C1 segment of cervical spinal cord (tissue), 14 donors: ENCODE measurements at places on chromosomes 16 and 17.
A peak's percentile ranks its signal among the peaks of the same experiment; 100 is the strongest.

- DNase-seq, result peak; percentile 56
Observed at GRCh38 chr17:6473128-6473767, 29.0 kb downstream of the PIMREG start.

DNA sequence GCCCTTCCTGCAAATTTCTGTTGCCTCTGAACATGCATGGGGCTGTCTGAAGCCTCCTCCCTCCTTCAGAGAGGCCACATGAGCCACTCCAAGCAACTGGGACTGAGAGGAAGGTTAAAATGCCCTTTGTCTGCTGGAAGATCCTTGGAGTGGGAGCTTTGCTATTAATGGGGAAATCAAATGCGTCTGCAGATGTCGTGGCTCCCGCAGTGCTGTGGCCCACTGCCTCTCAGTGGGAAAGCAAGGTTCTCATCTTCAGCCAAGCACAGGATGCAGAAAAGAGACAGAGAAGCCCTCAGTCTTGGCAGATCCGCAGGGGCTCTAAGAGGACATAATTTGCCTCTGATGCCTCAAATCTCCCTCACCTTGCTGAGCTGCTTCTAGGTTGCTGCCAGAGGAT, 34.8 kb downstream of the PEMT start:
- no peak for DNase-seq

GRCh38 chr17:74805591-74805991, 29.4 kb upstream of the NAT9 start:
- peak; percentile 38 for DNase-seq

- no peak for DNase-seq
Observed at GRCh38 chr16:10485698-10486382, 94.6 kb downstream of the EMP2 start.

- DNase-seq, result no peak
Observed at GRCh38 chr17:73305845-73306836, 5.7 kb downstream of the CDC42EP4 start.

DNA sequence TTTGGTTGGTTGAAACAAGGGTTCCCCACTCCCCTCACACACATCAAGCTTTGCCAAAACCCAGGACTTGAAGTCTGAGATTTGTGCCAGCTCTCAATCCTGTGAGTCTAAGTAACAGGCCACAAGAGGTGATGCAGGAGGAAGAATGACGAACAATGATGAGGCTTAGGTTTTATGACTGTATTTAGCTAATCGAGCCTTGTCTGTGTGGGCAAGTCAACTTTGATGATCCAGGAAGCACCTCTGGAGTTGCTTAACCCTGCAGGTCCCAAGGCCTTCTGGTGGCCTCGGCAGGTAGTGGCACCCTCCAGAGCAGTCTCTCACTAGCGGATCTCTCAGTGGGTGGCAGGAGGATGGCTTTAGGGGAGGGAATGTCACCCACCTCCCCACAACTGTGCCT, 28.7 kb downstream of the CDK5RAP3 start:
- no peak for DNase-seq

GRCh38 chr16:78294538-78295225, 195.2 kb downstream of the WWOX start:
- no peak for DNase-seq

DNA sequence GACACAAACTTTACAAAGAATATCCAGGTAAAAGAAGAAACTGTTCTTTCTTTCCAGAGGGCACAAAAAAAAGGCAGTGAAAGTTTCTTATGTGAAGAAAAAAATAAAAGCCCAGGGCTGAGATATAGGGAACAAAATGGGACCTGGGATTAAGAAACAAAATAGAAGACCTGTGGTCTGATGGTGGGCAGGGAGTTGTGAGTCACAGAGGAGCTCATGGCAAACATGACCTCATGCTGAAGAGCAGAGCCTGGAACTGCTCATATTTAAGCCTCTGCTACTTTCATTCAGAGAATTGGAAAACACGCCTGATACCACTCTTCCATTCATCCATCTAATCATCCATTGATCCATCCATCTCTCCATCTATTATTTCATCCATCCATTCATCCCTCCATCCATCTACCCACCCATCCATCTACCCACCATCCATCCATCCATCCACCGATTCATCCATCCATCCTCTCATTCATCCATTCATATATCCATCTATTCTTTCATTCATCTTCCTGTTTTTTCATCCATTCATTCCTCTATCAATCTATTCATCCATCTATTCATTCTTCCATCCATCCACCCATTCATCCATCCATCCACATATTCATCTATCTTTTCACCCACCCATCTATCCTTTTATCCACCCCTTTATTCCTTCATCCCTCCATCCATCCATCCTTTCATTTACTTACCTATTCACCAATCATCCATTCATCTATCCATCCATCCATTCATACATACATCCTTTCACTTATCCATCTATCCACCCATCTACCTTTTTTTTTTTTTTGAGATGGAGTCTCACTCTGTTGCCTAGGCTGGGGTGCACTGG, 30.0 kb downstream of the WFDC1 start:
- DNase-seq, result no peak

GRCh38 chr16:69179328-69180010, 7.5 kb upstream of the SNTB2 start:
- peak; percentile 1 for DNase-seq

DNA sequence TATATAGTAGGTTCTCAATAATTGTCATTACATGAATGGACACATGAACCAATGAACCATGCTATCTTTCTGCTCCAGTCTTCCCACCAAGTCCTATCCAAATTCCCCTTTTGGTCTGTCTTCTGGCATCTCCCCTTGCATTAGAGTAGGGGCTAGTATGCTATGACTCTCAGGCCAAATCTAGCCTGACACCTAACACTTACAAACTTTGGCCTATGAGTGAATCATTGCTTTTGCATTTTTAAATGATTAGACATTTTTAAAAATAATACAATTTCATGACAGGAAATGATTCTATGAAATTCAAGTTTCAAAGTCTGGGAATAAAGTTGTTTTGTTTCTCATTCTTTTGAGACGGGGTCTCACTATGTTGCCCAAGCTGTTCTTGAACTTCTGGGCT, 102.5 kb upstream of the MAF start:
- DNase-seq, result no peak

GRCh38 chr17:55391244-55391757, 30.3 kb downstream of the MMD start:
- DNase-seq, result no peak

DNA sequence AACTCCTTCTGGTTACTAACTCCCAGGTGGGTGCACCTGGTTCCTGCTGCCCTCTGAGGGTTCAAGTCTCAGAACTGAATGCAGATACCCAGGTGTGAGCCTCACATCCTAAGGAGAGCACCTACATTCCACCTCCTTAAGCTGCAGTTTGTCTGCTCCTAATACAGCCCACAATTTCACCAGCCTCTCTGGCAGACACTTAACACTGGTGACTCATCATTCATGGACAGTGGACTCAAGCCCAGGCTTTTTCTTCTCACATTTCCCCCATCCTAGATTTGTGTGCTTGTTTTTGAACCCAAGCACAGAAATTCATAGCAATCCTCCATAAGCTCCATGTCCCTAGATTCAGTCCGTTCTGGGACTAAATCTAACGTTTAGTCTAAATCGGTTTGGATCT, 7.0 kb upstream of the MAF start:
- no peak for DNase-seq

DNA sequence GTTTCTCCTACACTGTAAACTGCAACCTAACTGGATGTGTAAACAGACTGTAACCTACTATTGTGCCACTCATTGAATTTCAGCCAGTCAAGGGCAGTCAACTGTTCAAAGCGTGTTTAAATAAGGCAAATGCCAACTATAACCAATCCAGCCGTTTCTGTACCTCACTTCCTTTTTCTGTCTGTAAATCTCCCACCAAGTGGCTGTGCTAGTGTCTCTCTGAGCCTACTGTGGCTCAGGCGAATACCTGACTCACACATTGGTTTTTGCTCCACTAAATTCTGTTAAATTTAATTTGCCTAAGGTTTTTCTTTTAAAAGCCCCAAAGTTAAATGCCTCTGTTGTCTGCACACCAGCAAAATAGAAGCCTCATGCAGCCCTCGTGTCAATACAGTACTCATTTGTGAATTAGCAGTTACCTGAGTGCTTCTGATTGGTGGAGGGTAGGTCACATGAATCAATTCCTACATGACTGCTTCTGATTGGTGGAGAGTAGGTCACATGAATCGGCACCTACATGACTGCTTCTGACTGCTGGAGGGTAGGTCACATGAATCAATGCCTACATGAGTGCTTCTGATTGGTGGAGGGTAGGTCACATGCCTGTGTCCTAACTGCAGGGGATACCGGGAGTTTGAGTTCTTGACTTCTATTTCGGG, 31.1 kb upstream of the CCR7 start:
- DNase-seq, result no peak

DNA sequence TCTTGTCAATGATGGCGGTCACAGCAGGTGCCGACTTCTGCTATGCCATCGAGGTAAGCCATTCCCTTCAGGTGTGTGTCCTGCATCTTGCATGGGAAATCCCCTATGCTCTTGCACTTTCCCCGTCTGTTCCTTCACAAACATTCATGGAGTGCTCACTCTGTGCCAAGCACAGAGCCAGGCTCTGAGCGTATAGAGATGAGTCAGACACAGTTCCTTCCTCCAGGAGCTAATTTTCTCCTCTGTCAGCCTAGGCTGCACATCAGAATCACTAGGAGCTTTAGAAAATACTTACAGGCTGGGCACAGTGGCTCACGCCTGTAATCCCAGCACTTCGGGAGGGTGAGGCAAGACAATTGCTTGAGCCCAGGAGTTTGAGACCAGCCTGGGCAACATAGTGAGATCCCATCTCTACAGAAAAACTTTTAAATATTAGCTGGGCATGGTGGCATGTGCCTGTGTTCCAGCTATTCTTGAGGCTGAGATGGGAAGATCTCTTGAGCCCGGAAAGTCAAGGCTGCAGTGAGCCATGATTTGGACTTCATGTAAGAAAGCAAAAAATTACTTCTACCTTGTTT, 14.1 kb downstream of the PRMT7 start:
- DNase-seq, result no peak

DNA sequence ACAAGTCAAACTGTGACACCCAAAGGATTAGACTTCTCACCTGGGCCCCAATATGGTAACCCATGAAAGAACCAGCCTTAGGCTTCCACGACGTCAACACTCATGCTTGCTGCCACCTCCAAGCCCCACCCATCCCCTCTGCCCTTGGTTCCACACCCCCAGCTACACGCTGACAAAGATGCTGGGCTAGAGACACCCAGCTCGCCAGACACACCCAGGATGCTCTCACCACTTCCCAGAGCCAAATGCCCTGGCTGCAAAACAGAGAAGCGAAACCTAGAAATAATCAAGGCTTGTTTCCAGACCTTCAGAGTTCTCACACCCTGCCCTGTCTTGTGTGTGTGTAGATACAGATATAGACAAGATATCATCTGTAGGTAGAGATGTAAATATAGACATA, 26.0 kb upstream of the ADCY9 start:
- DNase-seq, result no peak

GRCh38 chr17:58758890-58759289, 3.2 kb downstream of the PPM1E start:
- no peak for DNase-seq

- no peak for DNase-seq
Observed at GRCh38 chr17:410543-411401, 58.2 kb upstream of the RPH3AL start.

- no peak for DNase-seq
Observed at GRCh38 chr17:73338566-73339197, 26.9 kb upstream of the CDC42EP4 start.

DNA sequence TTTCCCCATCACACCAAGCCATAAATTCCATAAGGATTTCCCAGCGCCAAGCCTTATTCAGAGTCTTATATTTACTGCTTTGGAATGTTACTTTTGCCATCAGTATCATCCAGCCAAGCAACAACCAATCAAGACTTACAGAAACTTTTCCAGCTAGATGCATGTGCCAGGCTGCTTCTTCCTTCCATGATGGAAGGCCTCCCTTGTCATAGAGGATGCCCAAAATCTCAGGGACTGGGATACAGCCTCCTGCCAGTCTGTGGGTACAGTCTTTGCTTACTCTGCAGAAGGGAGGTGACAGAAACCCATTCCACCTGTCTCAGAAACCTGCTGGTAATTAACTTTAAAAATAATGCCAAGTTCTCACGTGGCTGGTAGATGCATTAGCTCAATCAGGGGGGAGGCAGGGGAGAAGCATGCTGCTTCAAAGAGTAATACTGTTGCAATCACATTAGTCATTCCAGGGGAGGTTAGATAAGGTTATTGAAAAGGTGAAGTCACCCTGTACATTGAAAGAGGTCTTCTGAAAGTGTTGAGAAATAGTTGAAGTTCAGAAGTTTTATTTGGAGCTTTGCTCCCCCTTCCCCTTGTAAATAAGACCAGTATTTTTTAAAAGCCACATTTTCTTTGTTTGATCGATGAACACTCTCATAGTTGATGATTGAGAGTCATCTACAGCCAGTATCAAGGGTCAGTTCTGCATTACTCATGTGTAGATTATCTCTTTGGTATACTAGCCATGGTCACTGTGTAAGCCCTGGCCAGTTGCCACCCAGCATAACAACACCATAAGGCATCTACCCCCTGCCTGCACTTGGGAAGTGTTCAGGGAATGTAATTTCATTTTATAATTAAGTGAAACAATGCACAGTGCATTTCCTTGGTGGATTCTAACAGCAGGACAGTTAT, 22.2 kb downstream of the HLF start:
- DNase-seq, result no peak

- no peak for DNase-seq
Observed at GRCh38 chr17:80477647-80478478, 1.5 kb upstream of the NPTX1 start.

GRCh38 chr17:43634591-43635125, 27.1 kb downstream of the MEOX1 start:
- DNase-seq, result peak; percentile 9

DNA sequence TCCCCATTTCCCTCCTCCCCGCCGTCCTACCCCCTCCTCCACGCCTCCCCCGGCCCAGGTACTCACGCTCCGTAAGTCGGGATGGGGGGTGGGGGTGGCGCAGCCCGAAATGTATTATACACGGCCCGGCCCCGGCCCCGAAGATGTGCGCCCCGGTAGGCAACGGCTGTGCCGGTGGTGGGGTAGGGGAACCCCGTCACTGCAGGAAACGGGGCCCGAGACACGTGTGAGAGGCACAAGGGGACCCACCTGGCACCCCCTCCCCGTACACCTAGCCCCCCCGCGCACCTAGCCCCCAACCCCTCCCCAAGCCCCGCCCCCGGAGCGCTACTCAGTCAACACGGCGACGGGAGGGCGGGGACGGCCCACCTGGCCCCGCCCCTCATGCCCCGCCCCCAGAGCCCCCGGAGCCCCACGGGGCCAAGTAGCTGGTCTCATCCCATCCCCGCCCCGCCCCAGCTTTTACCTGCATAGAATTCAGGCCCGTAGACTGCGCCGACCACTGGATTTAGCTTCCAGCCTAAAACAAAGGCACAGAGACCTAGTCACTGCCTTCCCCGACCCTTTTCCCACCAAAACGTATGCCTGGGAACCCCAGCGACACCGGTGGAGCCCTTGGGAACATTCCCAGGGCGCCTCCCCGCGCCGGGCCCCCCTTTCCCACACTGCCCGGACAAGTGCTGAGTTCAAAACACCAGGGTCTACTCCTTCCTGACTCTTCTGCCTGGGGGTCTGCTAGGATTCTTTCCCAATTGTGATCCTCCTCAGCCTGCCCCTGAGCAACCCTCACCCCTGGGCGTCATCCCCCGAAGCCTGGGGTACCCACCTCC, 22.8 kb downstream of the ENGASE start:
- no peak for DNase-seq
